ENCODE measurements at places on chromosomes 6 and 20.

DNA sequence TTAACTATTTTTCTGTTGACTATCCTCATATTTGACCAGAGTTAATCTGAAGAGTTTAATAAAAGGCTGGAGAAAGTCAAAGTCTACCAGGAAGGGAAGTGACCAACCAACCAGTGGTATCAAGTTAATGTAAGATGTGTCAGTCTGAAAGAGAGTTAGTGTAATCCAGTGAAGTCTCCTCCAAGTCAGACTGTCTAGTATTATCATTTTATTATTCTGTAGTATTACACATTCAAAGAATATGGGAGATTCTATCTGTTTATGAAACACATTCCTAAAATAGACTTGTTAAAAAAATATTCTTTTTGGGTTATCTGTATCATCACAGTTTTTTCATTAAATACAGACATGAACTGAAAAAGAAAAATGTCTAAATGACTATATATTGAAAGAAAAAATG lies 194.4 kb downstream of the BTBD9 start:
- DNase-seq = no peak

DNA sequence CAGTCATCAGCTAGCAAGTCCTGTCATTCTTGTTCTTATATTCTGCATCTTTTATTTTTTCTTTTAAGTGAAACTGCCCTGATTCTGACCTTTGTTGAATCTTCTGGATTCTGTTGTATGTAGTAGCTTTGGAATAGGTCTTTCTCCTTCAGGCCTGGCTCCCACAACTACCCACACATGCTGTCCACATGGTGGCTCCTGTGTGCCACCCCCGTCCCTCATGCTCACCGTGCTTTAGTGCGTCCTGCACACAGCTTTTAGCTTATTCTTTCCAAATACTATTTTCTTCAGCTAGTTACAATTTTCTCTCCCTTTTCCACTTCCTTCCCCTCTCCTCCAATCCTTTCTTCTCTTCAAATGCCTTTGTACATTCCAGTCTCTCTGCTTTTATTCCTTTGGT lies 61.8 kb downstream of the CTNNBL1 start:
- no peak for DNase-seq

GRCh38 chr20:21102603-21103311 lies 3.4 kb downstream of the LINC00237 start:
- DNase-seq = no peak

DNA sequence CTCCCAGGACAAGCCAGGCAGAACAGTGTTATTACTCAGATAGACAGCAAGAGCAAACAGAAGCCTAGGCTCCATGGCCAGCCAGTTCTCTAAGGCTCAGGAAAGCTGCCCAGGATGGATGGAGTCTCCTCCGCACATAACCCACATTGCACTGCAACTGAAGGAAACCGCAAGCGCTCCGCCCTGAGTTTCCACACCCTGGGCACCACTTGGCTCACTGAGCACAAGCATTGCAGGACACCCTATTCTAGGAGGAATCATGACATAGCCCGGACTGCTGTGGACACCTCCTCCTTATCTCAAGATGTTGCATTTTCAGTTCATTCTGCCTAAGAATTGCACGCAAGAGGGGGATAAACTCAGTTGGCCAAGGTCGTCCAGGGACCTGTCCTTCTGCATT lies 42.9 kb downstream of the LINC00237 start:
- DNase-seq = no peak

- no peak for DNase-seq
Measured at GRCh38 chr6:34328969-34329368, 63.5 kb downstream of the NUDT3 start.

GRCh38 chr6:7390226-7390878 lies 744 bp downstream of the RIOK1 start:
- DNase-seq = no peak

All from stimulated activated CD8-positive, alpha-beta memory T cell treated with anti-CD3 and anti-CD28 coated beads, Interleukin-7, amount 100 ng/mL, for 48 hours (primary cell).